ENCODE measurements at places on chromosomes 11 and 22. TPM values are rescaled to one million over a fixed set of nuclear protein-coding genes. Genes with fewer than 3 reads are reported as not detected.

- DNase-seq: no peak
These were observed at the start of gene GAB2 for GRCh38 chr11:78417175-78417887. Gene GAB2 (minus strand): TSS chr11:78417820. CDS start chr11:78417720, 100 bp downstream.

DRD4 gene
- 0.16 TPM for total RNA-seq

GRCh38 chr11:121661880-121662486 is 209.2 kb upstream of the SORL1-AS1 start:
- DNase-seq: peak; percentile 92

DNA sequence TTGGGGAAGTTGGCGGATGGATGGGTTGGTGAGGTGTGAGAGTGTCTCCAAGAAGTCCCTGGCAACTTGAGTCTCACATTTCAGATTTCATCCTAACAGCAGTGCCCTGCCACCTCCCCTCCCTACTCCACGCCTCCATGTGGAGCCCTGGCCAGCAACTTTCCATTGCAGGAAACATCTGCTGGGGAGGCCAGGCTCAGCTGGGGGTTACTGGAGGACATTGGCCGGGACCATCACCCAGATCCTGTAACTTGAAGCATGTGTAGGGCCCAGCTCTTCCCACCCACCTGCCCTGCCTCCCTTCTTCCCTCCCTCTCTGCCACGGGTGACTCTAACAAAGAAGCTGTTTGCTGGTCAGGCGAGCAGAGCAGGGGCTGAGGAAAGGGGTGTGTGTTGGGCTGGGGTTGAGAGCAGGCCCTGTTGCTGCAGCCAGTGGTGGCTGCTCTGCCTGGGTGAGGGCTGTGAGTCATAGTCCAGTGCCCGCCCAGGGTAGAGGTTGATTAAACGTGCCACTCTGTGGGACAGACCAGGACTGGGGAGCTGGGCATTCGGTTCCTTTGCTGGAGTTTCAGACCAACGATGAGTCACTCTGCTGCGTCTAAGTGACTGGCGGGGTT is 64.0 kb downstream of the SCN3B start:
- DNase-seq: peak; percentile 29

- no peak for DNase-seq
These were observed 61.5 kb downstream of the BTG4 start for GRCh38 chr11:111450480-111451320.

DNA sequence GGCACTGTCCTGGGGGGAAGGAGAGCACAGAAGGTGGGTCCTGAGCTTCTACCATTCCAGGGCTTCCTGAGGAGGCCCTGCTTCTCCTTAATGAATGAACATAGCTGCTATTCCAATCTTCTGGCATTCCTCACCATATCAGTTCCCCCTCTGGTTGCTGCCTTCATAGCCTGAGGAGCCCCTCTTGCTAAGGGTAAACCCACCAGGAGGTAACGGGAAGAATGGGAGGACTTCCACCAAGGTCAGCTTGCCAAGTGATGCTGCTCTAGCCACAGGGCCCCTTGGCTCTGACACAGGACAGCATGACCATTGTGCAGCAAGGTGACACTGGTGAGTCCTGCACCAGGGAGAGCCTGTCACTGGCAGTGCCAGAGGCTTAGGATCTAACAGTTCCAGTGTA is 1022.5 kb downstream of the TBC1D22A start:
- DNase-seq: no peak

HPX gene
- total RNA-seq: not detected

DNA sequence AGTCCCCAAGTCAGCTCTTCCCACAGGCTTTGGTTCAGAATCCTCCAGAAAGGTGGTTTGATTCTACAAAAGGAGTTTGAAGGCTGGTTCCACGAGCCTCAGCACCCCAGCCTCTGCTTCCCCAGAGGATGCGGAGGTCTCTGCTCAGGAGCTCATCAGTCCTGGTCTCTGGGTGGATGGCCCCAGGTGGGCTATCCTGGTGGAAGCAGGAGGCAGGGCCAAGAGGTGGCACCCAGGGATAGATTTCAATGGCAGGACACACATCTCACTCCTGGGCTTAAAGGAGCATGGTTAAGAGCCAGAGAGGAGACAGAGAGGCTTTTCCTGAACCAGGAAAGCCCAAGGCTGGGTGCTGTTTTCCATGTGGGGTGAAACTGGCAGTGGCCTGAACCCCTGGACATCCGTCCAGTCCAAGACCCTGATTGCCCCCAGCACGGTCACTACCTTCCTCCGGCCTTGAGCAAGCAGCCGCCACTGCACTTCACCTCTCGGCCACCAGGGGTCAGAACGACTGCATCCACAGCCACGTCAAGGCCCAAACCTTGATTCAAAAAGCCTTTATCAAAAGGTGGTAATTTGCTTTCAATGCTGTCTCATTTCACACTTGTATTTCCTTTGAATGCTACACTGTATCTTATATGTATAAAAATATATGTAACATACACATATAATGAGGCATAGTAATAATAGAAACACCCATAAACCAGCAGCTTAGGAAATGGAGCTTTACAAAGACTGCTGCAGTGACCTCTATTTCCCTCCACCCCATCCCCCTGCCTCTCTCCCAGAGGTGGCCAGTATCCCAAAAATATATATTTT is 19.3 kb upstream of the FXYD2 start:
- DNase-seq: peak; percentile 77

ROBO4 gene
- total RNA-seq: 3.3 TPM

LYVE1 gene
- not detected for total RNA-seq

DNA sequence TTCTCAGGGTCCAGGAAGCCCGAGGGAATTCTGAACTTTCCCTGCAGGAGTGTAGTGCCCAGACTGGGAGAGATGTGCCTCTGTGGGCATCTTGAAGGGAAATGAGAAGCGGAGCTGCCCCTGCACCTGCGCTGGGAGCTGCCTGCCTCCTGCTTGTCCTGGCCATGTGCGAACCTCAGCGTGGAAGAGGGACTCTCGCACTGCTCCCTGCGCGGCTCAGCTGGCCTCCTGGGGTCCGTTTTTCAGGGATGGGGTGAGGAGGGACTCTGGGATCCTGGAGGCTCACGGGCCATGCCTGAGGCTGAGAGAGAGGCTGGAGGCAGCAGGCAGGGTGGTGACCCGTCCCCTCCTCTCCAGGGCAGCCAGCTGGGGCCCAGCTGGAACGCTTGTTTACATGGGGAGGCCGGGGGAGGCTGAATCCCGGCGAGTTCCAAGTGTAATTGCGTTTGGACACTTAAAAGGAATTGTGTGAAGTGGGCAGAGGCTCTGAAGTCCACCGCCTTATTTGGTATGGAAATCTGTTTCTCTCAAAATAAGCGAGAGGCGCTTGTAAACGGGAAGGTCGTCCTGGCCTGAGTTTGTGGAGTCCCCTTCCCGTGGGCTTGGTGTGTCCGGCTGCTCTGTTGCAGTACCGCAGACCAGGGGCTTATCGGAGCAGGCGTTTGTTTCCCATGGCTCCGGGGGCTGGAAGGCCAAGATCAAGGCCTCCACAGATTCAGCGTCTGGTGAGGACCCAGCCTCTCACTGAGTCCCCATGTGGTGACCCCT is 1.2 kb upstream of the MRGPRF start:
- DNase-seq: no peak

DNA sequence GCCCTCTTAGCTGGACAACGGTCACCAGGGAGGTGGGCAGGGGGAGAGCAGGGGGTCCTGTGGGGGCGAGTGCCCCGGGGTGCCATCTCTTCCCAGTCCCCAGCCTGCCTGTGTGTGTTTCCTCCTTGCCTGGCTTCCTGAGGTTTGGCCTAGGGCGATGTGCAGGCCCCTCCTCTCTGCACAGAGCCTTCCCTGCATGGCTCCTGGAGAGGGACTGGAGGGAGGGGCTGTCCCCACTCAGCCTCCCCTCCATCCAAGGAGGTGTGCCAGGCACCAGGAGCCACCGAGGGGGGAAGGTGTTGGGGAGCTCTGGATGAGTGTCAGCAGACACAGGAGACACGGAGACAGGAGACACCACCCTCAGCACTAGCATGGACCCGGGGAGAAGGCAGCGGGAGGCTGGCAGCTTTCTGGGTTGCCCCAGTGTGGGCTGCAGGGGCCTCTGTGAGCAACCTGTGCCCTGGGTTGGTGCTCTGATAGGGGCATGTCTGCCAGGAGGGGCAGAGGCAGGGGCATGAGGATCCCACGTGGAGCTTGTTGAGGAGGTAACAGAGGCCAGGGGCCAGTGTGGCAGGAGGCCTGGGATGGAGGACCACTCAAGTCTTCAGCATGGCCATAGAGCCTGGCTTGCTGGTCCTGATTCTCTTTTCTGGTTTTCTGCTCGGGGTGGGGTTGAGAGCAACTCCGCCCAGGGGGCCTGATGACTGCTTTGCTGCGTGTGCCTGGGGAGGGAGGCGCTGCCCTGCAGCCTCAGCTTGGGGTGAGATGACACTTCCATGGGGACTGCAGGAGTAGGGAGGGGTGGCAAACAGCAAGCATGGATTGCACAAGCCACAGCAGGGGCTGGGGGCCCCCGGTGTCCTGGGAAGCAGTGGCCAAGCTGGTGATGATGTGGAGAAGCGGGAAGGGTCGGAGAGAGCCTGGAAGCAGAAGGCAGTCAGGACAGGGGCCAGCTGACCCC is 78.8 kb downstream of the ST3GAL4 start:
- DNase-seq: no peak

DNA sequence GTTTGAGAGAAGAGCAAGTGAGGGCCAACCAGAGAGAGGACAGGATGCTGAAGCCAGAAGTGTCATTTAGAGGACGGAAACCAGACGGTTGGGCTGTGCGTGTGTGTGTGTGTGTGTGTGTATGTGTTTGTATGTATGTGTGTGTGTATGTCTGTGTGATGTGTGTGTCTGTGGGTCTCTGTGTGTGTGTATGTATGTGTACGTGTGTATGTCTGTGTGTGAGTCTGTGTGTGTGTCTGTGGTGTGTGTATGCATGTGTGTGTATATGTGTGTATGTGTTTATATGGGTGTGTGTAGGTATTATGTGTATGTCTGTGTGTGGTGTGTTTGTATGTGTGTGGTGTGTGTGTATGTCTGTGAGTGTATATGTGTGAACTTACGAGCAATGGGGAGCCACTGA is 77.7 kb upstream of the EIF3D start:
- no peak for DNase-seq

DNA sequence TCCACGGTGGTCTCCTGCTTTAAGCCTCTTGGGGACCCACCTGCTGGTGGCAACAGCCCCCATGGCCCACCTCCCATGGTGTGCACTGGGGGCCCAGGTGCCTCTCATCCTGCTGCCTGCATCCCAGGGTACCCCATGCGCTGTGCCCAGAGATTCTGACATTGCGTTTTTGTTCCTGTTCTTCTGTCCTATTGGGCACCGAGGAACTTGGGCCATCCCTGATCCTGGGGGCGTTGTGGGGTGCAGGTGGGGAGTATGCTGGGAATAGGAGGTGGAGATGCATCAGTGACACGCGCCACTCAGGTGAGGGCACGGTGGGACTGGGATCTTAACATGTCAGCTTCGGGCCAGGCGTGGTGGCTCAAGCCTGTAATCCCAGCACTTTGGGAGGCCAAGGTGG is 12.4 kb upstream of the NAP1L4 start:
- DNase-seq: no peak

All from fibroblast of the aortic adventitia (primary cell).